ENCODE measurements at places on chromosomes 11 and 22.
A peak's percentile ranks its signal among the peaks of the same experiment; 100 is the strongest.

- peak; percentile 11 for DNase-seq
Observed at GRCh38 chr11:113806406-113806805, 26.8 kb downstream of the CLDN25 start.

- DNase-seq = no peak
Observed at GRCh38 chr11:77966338-77966737, 28.1 kb downstream of the INTS4 start.

GRCh38 chr11:2463766-2464277 lies 19.0 kb downstream of the KCNQ1 start:
- DNase-seq = no peak

- no peak for DNase-seq
Observed at GRCh38 chr11:104688731-104689130, 209.5 kb downstream of the CASP12 start.

DNA sequence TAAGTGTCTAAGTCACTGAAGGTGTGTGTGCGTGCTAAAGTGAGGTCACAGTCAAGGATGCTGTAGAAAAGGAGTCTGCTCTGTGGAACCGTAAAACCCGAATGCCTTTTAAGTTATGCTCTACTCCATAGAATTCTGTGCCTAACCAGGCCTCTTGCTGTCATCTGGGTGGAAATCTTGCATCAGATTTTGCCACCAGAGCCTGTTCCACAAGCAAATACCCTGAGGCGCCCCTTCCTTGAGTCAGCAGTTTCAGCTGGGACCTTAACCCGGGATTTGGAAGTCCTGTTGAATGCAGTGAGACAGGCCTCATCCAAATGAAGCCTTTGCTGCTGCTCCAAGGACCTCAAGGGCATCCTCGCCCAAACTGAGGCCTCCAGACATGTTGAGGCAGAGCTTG lies 109.8 kb downstream of the WNT11 start:
- no peak for DNase-seq

GRCh38 chr11:75733431-75734107 lies 15.9 kb downstream of the MOGAT2 start:
- no peak for DNase-seq

GRCh38 chr11:22787551-22788162 lies 41.9 kb downstream of the SVIP start:
- peak; percentile 53 for DNase-seq

- no peak for DNase-seq
Observed at GRCh38 chr11:115316696-115317095, 187.5 kb downstream of the CADM1 start.

- DNase-seq = peak; percentile 62
Observed at GRCh38 chr22:43066844-43067385, 22.3 kb downstream of the TTLL1 start.

DNA sequence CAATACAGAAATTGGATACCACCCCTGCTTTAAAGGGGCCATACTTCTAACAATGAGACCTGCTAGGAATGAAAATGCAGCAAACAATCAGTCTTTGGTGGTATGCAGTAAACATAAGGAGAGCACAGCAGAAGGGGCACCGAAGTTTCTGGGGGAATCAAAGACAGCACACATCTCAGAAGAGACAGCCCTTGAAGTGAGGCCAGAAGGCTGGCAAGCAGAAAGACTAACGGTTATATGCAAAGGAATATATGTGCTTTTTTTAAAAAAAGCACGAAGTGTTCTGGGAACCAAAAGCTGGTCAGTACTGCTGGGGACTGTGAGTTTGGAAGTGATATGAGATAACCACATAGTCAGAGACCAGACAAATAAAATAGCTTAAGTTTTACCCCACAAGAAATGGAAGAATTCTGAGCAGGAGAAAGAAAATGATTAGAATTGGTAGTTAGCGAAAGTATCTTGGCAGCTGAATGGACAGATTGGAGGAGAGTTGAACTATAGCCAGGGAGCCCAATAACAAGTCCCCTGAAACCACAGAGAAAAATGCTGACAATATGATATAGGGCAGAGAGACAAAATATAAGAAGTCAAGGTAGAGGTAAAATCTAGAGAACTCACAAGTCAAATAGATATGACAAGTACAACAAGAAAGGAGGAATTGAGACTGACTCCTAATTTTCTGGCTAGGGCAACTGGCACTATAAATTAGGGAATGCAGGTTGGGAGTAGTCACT lies 125.7 kb downstream of the MRTFA start:
- DNase-seq = no peak

- no peak for DNase-seq
Observed at GRCh38 chr11:131875611-131876010, 505.2 kb downstream of the NTM start.

GRCh38 chr22:42199025-42199424 lies 68.4 kb upstream of the CYP2D6 start:
- DNase-seq = no peak

DNA sequence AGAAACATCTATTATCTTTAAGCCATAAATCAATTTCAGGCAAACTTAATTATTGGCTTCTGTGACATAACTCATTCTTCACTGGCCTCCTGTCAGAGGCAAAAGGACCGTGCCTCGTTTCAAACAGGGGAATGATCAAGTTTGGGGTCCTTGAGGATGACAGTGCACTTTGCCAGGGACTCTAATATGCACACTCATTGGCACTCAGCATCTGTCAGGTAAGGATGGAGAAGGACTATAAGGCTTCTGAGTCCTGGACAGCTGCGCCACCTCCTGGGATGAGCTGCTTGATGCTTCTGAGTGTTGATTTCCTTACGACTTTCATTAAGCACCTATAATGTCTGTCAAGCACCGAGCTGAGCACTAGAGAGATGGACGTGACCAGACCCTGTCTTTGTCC lies 20.2 kb downstream of the BPIFC start:
- DNase-seq = no peak

DNA sequence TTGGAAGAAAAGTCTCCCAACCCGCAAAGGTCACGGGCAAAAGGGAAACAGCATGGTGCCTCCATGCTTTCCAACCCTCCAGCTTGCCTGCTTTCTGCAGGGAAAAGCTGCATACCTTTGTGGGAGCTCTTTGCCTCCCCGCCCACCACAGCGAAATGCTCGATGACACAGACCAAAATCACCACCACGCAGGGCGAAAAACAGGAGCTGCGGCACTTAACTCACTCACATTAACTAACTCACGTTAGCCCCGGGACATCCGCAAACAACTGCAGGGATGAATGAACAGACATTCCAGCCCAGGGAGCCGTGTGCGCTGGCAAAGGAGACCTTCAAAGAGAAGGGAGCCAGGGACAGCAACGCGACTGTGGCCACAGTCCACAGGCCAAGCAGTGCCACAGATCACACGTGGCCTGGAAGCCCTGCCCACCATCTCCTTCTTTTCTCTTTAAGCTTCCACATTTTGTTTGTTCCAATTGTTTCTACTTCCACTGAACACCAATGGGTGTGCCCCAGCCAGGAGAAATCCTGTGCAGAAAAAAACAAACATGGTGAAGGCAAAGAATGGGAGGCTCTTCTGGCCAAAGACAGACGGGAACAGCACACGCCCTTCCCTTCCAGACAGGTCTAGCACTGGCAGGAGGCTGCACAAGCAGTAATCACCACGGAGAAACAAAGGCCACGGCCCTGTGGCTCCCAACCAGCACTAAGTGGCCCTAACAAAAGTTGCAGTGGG lies 39.3 kb downstream of the DUSP8 start:
- no peak for DNase-seq
